ENCODE measurements at places on chromosomes 4 and X. TPM values are rescaled to one million over a fixed set of nuclear protein-coding genes. Genes with fewer than 3 reads are reported as not detected.

DNA sequence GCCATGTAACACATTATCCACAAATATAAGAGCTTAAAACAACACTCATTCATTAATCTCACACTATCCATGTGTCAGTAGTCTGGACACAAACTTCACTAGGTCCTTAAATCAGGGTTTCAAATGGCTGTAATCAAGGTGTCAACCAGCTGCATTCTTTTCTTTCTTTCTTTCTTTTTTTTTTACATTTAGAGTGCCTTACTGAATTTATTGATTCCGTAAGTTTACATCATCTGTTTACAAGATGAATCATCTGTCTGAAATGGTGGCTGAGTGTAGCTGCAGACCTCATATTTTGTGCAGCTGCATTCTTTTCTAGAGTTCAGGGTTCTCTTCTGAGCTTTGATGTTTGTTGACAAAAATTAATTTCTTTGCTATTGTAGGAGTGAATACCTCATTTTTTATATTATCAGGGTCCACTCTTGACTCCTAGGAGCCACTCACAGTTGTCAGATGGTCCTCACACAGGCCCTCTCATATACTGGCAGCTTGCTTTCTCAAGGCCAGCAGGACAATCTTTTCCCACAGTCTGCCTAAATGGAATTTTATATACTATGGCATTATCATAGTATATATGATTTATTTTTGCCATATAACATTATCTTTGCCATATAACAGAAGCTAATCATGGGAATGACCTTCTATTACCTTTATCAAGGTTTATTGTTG is 37.8 kb downstream of the SPOCK3 start:
- no peaks in the 10 kb centered on the region for H3K4me1 ChIP-seq
- no peak overlapping the region for H3K27ac ChIP-seq
- no peaks in the 10 kb centered on the region for H3K27me3 ChIP-seq
- H3K4me3 ChIP-seq, result no peak overlapping the region

- H3K4me1 ChIP-seq, result peaks cover 10% of the 10 kb centered on the region
- H3K27me3 ChIP-seq, result no peaks in the 10 kb centered on the region
- no peak for DNase-seq
- H3K36me3 ChIP-seq, result peaks cover 18% of the 10 kb centered on the region
- no peak overlapping the region for H3K4me3 ChIP-seq
Observed at GRCh38 chr4:148305751-148306150, 136.5 kb downstream of the NR3C2 start.

Gene UVSSA
- 14.1 TPM for total RNA-seq

Gene TBC1D19
- total RNA-seq, result 4.2 TPM

Gene HTR2C
- not detected for total RNA-seq

Gene PRDM8
- 2.3 TPM for total RNA-seq

DNA sequence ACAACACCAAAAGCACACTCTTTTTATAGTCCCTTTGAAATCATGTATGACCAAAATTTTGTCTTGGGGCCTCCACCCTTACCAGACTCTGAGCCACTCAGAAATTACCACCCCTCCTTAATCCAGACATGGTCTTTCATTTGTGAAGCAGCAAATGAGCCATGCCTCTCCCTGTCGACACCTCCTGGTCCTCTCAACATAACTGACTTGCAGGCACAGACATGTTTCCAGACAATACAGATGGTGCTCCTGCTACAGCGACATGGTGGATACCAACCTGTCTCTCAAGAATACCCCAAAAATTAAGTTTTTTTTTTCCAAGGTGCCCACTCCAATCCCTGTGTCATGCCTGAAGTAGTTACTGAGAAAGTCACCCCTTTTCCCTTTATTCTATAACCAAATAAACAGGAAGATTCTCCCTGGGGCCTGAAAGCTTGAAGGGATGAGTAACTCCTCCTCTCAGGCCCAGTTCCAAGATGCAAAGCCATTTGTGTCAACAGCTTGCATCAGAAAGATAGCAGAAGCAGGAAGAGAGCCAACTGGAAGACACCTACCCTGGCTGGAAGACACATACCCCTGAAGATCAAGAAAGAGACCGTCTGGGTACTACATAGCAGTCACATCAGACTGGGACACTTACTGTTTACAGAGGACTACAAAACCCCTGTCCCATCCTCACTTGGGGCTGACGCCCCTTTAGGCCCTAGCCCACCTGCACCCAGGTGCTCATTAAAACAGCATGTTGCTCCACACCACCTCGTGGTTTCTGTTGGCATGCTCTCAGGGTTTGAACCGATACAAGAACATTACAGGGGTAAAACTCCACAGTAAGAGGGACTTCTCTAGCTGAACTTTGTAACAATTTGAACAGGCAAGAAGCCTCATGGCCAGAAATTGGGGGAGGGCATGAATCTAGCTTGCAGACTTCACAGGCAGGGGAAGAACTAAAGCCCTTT is 5.5 kb upstream of the UGT2B17 start:
- no peak overlapping the region for H3K4me3 ChIP-seq
- no peak for DNase-seq
- H3K4me1 ChIP-seq, result no peaks in the 10 kb centered on the region
- H3K27me3 ChIP-seq, result peaks cover 5% of the 10 kb centered on the region
- no peaks in the 10 kb centered on the region for H3K36me3 ChIP-seq

- peaks cover 8% of the 10 kb centered on the region for H3K36me3 ChIP-seq
- H3K27ac ChIP-seq, result no peak overlapping the region
- no peak overlapping the region for H3K4me3 ChIP-seq
- no peaks in the 10 kb centered on the region for H3K27me3 ChIP-seq
Observed at GRCh38 chr4:38424151-38424871, 239.7 kb upstream of the KLF3 start.

- H3K36me3 ChIP-seq, result no peaks in the 10 kb centered on the region
- no peak overlapping the region for H3K27ac ChIP-seq
- no peak for DNase-seq
Observed at GRCh38 chr4:138192113-138192512, 50.0 kb downstream of the SLC7A11 start.

DNA sequence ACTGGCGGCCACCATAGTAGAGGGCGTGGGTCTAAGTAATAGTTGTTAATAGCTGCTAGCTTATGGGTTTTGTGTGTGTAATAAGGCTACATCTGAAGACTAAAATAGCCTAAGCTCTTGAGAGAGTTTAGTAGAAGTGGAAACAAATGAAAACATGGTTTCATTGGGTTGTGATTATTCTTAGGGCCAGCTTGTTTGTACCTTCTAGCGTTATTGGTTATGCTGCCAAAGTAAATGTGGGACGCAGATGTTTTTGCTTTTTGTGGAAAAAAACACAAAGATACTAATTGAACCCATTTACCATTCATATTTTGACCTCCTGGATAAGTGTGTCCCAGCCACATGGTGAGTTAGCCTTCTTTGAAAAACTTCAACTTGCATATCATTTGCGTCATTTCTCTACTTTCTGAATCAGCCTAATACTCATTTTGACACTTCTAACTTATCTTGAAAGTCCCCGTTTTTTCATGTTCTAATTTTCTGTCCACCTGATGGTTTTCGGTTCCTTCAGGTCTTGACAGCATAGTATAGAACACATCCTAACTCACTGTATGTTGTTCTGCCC is 305.3 kb downstream of the FRMPD4 start:
- H3K27me3 ChIP-seq, result peaks cover 4% of the 10 kb centered on the region
- DNase-seq, result no peak
- no peaks in the 10 kb centered on the region for H3K4me1 ChIP-seq
- H3K36me3 ChIP-seq, result no peaks in the 10 kb centered on the region

DNA sequence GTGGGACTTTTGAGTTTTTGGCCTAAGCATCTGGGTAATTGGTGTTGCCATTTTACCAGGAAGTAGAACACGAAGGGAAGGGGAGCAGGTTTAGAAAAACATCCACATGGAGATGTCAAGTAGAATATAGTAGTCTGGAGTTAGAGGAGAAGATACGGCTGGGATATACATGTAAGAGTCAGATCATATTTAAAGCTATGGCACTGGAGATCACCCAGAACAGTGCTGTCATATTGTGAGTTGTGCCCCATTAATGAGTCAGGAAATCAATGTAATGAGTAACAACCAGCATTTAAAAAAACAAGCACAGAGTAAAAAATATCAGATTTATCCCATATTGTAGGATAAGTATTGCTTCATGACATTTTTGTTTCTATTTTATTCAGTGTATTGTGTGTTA is 4.2 kb downstream of the GSTCD start:
- H3K27me3 ChIP-seq, result no peaks in the 10 kb centered on the region

DNA sequence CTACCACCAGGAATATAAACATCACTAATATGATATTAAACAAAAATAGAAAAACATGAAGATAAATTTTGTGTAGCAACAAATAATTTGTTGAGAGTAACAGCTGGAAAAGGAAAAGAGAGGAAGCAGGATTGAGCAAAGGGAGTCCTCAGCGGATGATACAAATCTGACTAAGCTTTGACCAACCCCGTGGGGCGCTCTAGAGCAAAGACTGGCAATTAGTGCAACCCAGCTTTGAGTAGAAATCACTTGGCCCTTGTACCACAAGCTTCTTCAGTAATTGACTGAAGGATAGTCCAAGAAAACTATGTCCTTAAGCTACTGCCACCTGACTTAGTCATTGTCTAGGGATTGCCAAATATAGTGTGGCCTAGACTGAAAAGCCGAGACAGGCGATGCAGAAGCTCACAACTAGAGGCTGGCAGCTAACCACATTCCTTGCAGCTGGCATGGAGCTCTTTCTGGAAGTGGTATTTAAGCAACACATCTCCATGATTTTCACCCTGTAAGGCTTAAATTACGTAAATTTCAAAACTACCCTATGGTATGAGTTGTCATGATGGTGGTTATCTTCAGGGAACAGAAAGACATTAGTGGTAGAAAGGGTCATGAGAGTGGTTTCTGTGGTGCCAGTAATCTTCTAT is 396.0 kb downstream of the PDGFC start:
- H3K36me3 ChIP-seq, result no peaks in the 10 kb centered on the region
- H3K27me3 ChIP-seq, result no peaks in the 10 kb centered on the region
- H3K27ac ChIP-seq, result no peak overlapping the region
- no peaks in the 10 kb centered on the region for H3K4me1 ChIP-seq

DNA sequence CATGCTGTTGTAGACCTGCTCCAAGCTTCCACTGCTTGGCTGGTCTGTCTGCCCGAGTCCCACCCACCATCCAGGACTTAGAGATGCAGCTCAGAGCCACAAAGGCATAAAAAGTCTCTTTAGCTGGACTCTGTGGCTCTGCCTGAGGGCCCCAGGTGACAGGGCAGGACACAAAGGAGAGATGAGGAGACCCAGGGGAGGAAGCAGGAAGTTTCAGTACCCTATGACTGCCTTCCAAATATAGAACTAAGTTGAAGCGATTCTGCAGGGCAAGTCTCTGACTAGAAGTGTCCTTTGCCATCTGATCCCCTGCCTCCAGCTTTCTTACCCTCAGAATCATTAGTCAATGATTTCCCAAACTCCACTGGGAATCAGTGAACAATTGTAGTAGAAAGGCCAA is 11.2 kb upstream of the CXCR3 start:
- no peaks in the 10 kb centered on the region for H3K36me3 ChIP-seq
- H3K4me3 ChIP-seq, result no peak overlapping the region
- H3K4me1 ChIP-seq, result peaks cover 18% of the 10 kb centered on the region
- H3K27ac ChIP-seq, result no peak overlapping the region

- no peak for DNase-seq
- no peaks in the 10 kb centered on the region for H3K36me3 ChIP-seq
- no peak overlapping the region for H3K4me3 ChIP-seq
- no peak overlapping the region for H3K27ac ChIP-seq
- no peaks in the 10 kb centered on the region for H3K4me1 ChIP-seq
Observed at GRCh38 chr4:12144051-12144450, 715.4 kb upstream of the HS3ST1 start.

- H3K4me3 ChIP-seq, result no peak overlapping the region
- H3K36me3 ChIP-seq, result no peaks in the 10 kb centered on the region
- H3K27ac ChIP-seq, result no peak overlapping the region
- no peaks in the 10 kb centered on the region for H3K4me1 ChIP-seq
- H3K27me3 ChIP-seq, result peaks cover 3% of the 10 kb centered on the region
- DNase-seq, result no peak
Observed at GRCh38 chr4:141647966-141648365, 11.6 kb downstream of the IL15 start.

DNA sequence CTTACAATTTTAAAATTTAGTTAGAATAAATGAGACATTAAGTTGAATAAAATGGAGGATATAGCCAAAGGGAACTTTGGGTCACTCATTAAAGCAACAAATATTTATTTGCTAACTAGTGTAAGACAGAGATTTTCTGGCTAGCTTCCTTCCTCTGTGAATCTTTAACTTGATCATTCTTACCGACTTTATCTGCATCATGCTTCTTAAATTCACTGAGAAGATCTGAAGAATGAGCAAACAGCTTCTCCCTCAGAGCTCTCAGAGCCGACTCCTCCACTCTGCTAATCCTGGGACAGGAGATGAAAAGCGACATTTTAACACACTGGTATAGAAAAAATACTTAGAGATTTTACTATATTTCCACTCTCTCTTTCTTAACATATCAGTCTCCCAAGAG is 35.1 kb downstream of the PPEF2 start:
- H3K36me3 ChIP-seq, result no peaks in the 10 kb centered on the region
- H3K4me1 ChIP-seq, result no peaks in the 10 kb centered on the region
- no peaks in the 10 kb centered on the region for H3K27me3 ChIP-seq
- DNase-seq, result no peak
- no peak overlapping the region for H3K4me3 ChIP-seq
- H3K27ac ChIP-seq, result no peak overlapping the region

Gene RAB41
- not detected for total RNA-seq

Gene SRPX
- not detected for total RNA-seq

Gene MGARP
- 0.38 TPM for total RNA-seq

- H3K36me3 ChIP-seq, result no peaks in the 10 kb centered on the region
- no peak overlapping the region for H3K4me3 ChIP-seq
- H3K27ac ChIP-seq, result no peak overlapping the region
- H3K27me3 ChIP-seq, result no peaks in the 10 kb centered on the region
- no peaks in the 10 kb centered on the region for H3K4me1 ChIP-seq
Observed at GRCh38 chr4:162285753-162286152, 122.0 kb upstream of the FSTL5 start.

Gene PAGE2B
- 0.56 TPM for total RNA-seq

Gene MRPL1
- total RNA-seq, result 112 TPM

Gene PAGE2
- total RNA-seq, result not detected

DNA sequence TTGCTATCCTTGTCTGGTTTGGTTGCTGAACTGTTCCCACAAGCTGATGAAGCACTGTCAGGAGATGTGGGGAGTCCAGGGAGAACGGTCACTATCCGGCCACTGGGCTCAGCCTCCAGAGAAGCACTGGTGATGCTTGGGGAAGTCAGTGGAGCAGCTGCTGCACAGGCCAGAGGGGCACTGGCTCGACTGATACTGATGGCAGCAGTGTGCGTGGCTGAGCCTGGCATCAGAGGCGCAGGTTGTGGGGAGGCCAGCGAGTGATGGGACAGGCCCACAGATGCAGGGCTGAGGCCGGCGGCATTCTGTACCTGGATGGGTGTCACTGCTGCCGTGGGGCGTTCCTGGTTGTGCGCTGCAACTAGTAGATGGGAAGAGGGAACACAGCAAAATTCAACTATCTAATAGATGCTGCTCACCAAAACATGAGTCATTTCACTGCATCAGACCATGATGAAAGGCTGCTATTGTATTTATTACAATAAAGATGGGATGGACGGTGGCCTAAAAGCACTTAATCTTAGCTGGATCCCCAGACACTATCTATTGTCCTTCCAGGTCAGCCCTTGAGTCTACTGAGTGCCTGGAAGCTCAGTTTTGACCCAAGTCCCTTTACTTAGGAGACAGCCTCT is 106.3 kb upstream of the CBR4 start:
- no peaks in the 10 kb centered on the region for H3K36me3 ChIP-seq
- no peak overlapping the region for H3K4me3 ChIP-seq
- no peaks in the 10 kb centered on the region for H3K27me3 ChIP-seq
- no peaks in the 10 kb centered on the region for H3K4me1 ChIP-seq
- H3K27ac ChIP-seq, result no peak overlapping the region

- peaks cover 3% of the 10 kb centered on the region for H3K4me1 ChIP-seq
- H3K4me3 ChIP-seq, result no peak overlapping the region
- no peak overlapping the region for H3K27ac ChIP-seq
- DNase-seq, result no peak
Observed at GRCh38 chr4:88757776-88758175, 60.1 kb upstream of the NAP1L5 start.

Gene SSX4B
- not detected for total RNA-seq

Gene TMEM33
- total RNA-seq, result 79.5 TPM
